IPS DF 6.9 (cell line): ENCODE measurements at places on chromosomes 16 and 17.
A peak's percentile ranks its signal among the peaks of the same experiment; 100 is the strongest.

GRCh38 chr17:29149431-29150064 lies 30.6 kb downstream of the MYO18A start:
- H3K4me1 ChIP-seq: peaks cover 1% of the 10 kb centered on the region; the same call in 1 of the 2 replicates
- H3K27me3 ChIP-seq: no peaks in the 10 kb centered on the region
- no peaks in the 10 kb centered on the region for H3K36me3 ChIP-seq

DNA sequence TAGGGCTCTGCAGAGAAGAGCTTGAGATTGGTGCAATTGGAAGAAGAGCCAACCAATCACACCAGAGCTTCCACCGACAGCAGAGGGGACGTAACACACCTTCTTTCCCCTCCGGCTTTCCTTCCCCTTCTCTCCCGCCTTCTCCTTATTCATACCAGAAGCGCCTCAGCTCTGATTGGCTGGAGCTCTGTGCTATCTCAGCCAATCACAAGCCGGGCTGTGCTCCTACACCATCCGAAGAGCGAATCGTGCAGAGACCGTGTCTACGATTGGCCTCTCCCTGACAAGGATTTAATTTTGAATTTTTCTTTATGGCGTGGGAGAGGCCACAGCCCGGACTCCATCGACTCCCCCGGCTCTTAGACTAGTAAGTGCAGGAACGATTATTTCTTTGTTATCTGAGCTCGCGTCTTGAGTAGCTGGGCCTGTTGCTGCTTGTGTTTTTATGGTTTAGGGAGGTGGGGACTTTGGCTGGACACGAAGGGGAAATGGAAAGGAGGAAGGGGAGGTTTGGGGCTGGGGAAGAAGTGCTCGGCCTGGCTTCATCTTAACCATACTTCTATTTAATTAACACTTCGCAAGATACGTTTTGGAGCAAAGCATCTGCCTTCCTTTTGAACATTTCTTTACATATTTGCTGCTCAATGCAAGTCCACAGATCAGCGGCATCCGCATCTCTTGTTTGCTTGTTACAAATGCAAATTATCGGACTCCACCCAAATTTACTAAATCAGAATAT lies at the start of gene PRR11:
PRR11 (plus strand) TSS at position 308 of the 739 bp plus-strand sequence. CDS start 14,007 bp downstream, outside the sequence.
- H3K36me3 ChIP-seq: no peaks in the 10 kb centered on the region
- no peaks in the 10 kb centered on the region for H3K4me1 ChIP-seq
- peak within 1 kb of the TSS; percentile 89 for H3K4me3 ChIP-seq
- H3K27ac ChIP-seq: no peak within 1 kb of the TSS
- peak; percentile 98 for DNase-seq

- no peak overlapping the region for H3K27ac ChIP-seq
- H3K4me3 ChIP-seq: no peak overlapping the region
- no peak for DNase-seq
- no peaks in the 10 kb centered on the region for H3K4me1 ChIP-seq
- H3K36me3 ChIP-seq: no peaks in the 10 kb centered on the region
Measured at GRCh38 chr17:50332196-50332595, 13.7 kb upstream of the XYLT2 start.

GRCh38 chr16:711548-712320 lies 3.2 kb upstream of the METRN start:
- peaks cover 11% of the 10 kb centered on the region for H3K4me1 ChIP-seq
- H3K27me3 ChIP-seq: peaks cover 19% of the 10 kb centered on the region
- no peak for DNase-seq
- H3K4me3 ChIP-seq: no peak overlapping the region
- H3K36me3 ChIP-seq: no peaks in the 10 kb centered on the region; the same call in 1 of the 2 replicates
- no peak overlapping the region for H3K27ac ChIP-seq

DNA sequence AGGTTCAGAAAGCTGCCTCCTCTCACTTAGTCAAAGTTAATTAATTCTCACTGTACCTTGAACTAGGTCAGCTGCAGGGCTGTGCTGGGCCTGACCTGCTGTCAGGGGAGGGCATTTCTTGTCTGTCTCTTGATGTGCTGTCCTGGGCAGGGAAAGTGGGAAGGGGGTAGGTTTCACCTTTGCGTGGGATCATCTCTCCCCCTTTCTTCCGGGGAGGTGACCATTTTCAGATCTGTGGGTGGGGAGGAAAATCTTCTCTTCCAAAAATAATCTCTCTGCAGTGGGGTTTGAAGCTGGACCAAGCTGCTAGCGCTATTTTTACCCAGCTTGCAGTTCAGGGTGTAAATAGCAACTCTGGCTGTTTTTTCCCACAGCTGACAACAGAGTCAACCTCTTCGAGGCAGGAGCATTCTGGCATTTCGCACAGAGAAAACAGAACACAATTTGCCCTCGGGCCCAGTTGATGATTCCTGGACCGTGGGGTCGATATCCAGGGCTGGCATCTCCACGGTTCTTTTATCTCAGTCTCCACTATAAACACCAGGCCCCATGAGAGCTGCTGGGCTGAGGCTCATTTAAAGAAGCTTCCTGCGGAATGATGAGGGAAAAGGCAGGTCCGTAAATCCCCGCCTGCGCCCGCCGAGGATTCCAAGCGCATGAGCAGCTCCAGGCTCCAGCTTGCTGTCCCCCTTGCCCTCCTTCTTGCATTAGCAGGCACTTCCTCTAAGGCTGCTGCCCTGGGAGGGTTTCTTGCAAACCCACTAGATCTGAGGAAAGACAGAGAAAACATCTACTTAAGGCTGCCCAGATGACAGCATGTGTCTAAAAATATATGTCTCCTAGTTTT lies 93.9 kb downstream of the YPEL2 start:
- H3K4me1 ChIP-seq: peaks cover 1% of the 10 kb centered on the region; the same call in 1 of the 2 replicates
- no peaks in the 10 kb centered on the region for H3K36me3 ChIP-seq
- no peak overlapping the region for H3K27ac ChIP-seq
- no peak overlapping the region for H3K4me3 ChIP-seq
- no peak for DNase-seq

DNA sequence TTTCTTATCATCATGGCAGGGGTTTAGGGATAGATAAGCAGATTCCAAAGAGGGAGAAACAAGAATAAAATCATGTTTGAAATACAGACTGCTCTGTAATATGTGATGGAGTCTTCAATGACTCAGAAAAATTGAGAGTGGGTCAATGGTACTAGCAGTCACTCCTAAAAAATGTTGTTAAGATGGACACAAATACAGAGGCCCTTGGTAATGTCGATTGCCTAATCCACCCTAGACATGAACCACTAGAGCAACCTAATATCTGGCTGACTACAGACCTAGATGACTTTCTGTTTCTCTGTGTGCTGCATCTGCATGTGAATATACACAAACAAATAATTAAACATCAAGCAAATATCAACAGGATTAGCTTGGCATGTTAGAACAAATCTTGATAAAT lies 135.8 kb downstream of the CDH8 start:
- H3K36me3 ChIP-seq: peaks cover 2% of the 10 kb centered on the region; the same call in 1 of the 2 replicates
- H3K4me1 ChIP-seq: no peaks in the 10 kb centered on the region
- H3K4me3 ChIP-seq: no peak overlapping the region
- H3K27me3 ChIP-seq: no peaks in the 10 kb centered on the region
- no peak for DNase-seq
